ENCODE measurements at places on chromosomes 3 and 15.

DNA sequence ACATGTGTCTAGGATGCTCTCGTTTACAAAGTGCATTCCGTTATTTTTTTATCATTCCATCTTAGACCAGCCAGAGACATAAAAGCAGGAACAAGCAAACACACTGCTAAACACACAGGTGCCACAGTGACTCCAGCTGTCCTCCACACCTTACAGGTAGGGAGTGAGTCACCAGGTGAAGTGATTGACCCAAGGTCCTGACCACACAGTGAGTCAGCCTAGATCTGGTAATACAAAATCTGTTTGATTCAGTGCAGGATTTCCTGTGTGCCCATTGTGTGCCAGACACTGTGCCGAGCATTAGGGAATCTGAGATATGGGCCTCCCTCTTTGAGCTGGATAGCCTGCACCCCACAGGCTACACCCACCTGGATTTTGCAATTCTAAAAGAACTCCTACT, 16.7 kb upstream of the BFSP2 start:
- DNase-seq, result no peak

DNA sequence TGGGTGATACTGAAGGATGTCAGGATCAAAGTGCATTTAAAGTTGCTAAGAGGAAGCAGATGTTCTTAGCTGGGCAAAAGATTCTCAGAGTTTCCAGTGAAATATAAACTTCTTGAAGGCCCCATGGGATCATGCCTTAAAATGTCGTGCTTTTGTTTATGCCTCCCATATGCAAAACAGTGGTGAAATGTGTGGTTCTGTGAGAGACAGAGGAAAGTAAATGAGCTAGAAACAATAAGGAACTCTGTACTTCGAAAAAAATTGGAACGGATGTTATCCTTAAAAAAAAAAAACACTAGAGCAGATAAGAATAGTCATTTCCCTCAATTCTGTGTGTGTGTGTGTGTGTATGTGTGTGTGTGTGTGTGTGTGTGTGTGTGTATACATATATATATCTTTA, 497.0 kb upstream of the TBL1XR1 start:
- DNase-seq, result no peak

DNA sequence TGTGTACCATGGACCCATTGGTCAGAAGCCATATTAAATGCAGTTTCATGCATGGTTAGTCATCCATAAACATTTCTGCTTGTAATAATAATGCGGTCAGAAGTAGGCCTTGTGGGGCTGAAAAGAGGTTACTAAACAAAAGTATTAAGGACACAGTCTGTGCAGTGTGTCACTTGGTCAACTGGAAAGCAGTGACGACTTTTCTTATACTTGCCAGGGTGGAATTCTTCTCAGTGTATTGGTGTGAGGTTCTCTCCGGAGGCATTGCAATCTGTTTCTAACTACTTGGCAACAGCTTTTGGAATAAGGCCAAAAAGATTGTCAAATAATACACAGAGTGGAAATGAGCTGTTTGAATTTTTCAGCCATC, 46.8 kb downstream of the CHL1 start:
- no peak for DNase-seq

DNA sequence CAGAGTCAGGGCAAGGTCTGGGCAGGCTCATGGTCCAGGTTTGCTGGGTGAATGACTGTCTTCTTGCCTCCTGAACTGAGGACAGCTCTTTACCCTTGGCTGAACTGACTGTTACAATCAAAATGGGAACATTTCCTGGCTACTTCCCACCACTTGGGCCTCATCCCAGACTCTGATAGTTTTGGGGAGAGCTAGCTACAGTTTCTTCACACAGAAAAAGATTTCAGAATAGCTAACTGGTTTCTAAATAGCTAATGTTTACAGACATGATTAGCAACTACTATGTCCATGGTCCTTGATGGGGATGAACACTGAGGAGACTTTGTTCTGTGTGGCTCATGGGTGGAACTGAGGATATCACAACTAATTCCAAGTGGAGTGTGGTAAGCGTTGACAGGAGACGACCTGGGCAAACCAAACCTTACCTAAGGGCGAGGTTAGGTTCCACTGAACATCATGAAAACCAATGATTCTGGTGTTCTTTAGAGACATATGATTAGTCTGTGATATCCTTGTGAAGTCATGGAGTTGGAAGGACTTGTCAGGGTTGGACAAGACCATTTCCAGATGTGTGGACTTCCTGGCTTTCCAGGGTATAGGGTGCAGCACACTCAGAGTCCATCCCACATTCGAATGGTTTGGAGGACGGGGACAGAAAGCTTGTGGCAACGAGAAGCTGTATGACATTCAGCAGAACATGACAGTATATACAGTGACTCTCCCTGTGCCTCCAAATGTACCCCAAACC, 7.3 kb downstream of the ALPK3 start:
- DNase-seq, result no peak

DNA sequence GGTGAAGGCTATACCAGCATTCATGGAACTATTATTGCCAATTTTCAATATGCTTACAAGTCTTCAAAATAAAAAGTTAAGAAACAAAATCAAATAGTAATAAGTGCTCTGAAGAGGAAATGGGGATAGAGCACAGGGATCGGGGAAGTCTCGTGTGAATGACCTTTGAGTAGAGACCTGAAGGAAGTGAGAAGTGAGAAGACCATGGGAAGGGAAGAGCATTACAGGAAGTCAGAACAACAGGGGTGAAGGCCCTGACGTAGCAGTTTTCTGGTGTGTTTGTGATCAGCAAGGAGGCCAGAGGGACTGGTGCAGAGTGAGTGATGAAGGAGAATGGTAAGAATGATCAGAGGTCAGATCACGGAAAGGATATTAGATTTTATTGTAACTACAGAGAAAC, 48.1 kb downstream of the STAC start:
- no peak for DNase-seq

- no peak for DNase-seq
These were observed 57.3 kb downstream of the LINGO1 start for GRCh38 chr15:77575203-77575934.

DNA sequence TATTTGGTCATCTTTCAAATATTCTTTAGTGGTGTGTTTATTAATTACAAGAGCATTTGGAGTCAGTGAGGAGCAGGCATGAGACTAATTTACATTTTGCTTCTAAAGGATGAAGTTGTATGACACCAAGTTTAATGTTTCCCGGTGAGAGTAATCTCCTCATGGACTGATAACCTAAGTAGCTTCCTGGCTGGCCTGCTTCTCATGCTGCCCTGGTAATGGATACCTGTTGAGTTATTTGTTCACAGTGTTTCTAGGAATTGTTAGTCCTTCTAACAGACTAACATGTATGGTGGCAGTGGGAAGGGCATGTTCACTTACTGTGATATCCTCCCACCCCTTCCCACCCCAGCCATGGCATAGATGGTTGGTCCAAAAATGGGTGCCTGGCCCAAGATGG, 69.3 kb upstream of the CMTM7 start:
- no peak for DNase-seq

DNA sequence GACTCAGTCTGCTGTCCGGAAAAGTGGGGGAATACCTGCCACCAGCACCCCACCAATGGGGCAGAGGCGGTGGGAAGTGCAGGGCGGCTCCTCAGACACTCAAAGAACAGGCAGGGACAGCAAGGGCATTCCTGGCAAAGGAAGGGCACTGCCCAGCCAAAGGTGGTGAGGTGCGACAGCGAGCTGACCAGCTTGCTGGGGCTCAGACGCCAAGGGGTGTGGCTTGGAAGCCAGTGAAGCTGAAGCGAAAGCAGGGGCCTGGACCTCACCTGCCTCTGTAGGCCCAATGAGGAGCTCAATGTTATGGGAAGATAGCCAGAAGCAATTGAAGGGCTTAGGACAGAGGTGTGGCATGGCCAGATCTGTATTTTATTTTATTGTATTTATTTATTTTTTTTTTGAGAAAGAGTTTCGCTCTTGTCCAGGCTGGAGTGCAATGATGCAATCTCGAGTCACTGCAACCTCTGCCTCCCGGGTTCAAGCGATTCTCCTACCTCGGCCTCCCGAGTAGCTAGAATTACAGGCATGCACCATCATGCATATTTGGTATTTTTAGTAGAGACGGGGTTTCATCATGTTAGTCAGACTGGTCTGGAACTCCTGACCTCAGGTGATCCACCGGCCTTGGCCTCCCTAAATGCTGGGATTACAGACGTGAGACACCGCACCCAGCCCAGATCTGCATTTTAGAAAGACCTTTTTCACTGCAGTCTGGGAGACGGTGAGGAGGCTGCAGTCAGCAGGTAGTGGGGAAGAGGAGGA, 4.4 kb upstream of the LMAN1L start:
- DNase-seq, result no peak

DNA sequence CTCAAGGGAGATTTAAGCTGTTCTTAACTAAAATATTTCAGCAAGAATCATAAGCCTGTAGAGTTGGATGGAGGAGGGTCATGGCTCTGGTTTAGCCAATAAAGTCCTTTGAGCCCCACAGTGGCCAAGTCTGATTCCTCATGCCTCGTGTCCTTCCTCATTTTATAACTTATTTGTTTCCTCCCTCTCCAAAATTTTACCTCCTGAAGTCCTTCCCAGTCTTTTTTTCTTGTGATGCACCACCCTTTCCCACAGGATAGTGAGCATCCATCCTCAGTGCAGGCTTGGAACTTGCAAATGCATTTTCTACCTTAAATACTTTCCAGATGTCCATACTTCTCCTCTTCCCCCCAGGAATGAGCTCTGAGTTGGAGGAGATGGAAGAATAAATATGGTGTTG, 162.7 kb upstream of the AGTR1 start:
- DNase-seq, result no peak

- DNase-seq, result no peak
These were observed 283.2 kb upstream of the STT3B start for GRCh38 chr3:31249545-31249944.

GRCh38 chr3:113243071-113243470, 31.7 kb downstream of the BOC start:
- DNase-seq, result no peak

DNA sequence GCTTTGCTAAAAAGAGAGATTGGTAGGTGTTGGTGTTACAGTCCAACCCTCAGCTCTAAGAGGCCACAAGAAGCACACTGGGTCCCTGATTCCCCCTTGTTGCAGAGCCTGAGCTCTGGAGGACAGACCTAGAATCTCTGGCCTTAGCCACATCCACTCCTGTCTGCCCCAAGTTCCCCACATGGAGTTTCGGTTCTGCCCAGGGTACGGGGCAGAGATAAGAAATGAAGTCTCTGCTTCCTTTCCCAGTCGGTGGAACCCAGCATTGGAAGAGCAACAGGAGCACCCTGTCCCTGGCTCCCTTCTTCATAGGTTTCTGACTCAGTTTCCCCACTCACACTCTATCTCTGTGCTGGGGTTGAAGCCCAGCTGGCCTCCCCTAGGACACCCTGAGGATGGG, 13.2 kb downstream of the PRR23E start:
- no peak for DNase-seq

GRCh38 chr3:73315706-73316105, 254.2 kb downstream of the EBLN2 start:
- DNase-seq, result no peak

GRCh38 chr3:197593046-197593380, 37.2 kb upstream of the BDH1 start:
- no peak for DNase-seq

GRCh38 chr3:105785803-105786202, 83.0 kb downstream of the CBLB start:
- no peak for DNase-seq

GRCh38 chr3:196378146-196378841, 40.1 kb upstream of the TM4SF19 start:
- no peak for DNase-seq

DNA sequence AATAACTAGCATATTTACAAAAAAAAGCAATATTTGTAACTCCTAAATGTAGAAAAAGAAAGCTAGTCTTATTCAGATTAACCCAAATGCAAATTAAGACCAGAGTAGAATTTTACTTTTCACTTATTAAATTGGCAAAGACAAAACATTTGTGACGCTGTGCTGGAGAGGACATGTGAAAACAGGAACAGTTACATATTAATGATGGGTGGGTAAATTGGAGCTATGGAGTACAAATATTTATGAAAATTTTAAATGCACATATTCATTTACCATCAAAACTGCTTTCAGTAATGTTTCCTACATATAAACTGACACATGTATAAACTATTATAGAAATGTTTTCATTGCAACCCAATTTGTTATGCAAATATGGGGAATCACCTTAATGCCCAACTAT, 278.9 kb upstream of the POU1F1 start:
- no peak for DNase-seq

GRCh38 chr15:100753503-100753902, 126.1 kb upstream of the ALDH1A3 start:
- DNase-seq, result no peak

DNA sequence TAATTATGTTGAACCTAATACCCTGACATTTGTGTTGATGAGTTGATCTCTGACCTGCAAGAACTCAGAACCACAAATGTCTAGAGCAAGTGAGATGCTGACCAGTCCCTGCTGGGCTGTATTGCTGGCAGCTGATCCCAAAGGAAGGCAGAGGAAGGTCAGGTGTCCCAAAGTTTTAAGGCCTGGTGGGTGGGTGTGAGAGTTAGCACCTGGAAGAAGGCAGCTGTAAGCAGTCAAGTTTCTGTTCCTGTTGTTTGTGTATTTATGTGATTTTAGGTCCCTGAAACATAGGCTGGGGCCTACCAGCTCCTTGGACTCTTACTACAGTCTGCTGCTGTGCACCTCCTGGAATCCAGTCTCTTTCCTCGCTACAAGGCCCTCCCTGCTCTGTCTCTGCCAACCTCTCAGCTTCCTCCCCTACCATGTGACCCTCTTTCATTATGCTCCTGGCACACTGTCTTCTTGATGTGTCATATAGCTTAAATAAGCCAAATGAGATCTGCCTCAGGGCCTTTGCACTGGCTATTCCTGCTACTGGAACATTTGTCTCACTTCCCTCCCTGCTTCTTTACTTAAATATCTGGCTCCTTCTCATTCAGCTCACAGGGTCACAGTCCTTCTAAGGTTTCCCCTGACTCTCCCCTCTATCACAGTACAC, 31.0 kb upstream of the ATOSA start:
- DNase-seq, result no peak

DNA sequence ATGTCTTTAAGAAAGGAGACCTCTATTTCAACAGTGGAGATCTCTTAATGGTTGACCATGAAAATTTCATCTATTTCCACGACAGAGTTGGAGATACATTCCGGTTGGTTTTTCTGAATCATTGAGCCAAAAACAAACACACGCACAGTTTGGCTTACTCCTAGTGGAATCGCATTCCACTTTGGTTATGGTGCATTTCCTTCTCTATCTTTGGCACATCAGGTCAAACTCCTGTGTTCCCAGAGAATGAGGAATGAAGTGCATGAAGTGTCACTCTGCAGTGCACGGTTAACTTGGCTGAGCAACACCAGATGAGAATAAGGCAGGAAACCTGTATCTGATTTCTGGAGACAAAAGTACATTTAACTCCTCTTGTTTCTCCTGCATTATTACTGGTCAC, 38.5 kb downstream of the HDC start:
- DNase-seq, result no peak

Data from stimulated activated CD8-positive, alpha-beta memory T cell treated with anti-CD3 and anti-CD28 coated beads, Interleukin-2, amount 100 ng/mL, for 1 hour (primary cell).